Activated CD8-positive, alpha-beta memory T cell treated with anti-CD3 and anti-CD28 coated beads for 48 hours (primary cell): ENCODE measurements at places on chromosomes 1 and 21.

- no peak for DNase-seq
These were observed 8.8 kb downstream of the NOC2L start for GRCh38 chr1:950268-950667.

DNA sequence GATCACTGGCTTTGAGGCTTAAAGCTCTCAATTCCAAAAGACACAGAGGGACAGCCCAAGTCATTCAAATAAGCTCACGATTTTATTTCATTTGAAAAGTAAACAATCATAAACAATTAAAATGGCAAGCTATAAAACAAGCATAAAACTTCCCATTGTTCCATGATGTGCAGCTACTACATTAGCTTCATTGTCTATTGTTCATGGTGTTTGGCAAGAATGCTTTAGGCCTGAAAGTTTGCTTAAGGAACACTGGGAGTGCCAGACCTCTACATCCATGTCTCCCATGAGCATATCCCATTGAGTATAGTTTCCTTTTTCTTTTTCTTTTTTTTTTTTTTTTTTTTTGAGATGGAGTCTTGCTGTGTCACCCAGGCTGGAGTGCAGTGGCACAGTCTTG lies 286.1 kb upstream of the ESRRG start:
- DNase-seq: no peak

- no peak for DNase-seq
These were observed 237.3 kb downstream of the S1PR1 start for GRCh38 chr1:101474039-101474665.

DNA sequence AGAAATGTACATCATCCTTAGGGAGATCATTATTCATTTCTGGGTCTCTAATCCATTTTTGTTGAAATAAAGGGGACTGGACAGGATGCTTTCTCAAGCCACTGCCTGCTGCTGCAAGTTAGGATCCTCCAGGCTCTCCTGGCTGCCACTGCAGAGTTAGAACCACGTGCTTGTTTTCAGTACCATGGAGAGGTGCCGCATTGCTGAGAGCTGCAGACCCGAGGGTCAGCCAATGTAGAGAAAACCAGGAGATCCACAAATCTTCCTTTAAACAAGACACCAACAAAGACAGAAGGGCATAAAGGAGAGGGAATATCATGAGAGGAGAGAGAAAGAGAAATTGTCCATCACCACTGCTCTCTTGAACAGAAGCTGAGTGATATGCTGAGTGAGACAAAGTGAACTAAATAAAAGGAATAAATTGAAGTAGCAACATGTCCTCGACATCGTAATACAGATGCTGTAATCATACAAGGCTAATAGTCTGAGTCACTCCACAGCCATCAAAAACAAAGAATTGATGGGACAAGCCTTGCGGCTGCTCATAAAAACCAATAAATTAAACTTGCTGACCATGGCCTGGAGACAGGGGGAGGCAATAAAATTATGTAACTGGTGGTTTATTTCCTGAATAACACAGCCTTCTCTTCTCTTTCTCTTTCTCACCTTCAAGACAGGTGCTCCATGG lies 255.7 kb downstream of the OMA1 start:
- no peak for DNase-seq

DNA sequence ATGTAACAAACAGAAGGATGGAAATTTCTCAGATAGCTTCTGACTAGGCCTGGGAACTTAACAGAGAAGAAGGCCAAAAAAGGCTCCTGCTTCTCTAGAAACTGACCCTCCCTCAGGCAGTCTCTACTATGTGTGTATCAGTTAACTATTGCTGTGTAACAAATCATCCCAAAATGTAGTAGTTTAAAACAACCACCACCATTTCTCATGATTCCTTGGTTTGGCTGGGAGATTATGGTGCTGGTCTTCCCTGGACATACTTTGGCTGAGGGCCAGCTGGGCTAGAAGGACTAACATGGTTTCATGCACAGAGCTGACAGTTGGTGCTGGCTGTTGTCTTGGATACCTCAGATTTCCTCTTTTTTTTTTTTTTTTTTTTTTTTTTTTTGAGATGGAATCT lies 26.2 kb upstream of the CNN3 start:
- DNase-seq: no peak

- DNase-seq: no peak
These were observed 8.0 kb upstream of the EPHA8 start for GRCh38 chr1:22555371-22555656.

DNA sequence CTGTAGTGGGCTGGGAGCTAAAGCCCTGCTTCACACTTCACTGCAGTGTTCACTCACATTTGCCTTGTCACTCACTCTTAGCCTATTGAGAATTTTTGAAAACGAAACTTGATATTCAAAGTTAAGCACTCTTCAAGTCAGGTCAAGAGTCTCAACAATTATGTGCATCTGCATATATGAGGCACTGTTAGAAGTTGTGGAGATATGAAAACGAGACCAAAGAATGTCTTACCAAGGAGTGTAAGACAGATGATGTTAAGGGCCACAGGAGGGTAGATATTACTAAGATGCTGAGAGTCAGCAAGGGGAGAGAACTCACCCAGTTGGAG lies 64.7 kb upstream of the GJA8 start:
- DNase-seq: no peak

DNA sequence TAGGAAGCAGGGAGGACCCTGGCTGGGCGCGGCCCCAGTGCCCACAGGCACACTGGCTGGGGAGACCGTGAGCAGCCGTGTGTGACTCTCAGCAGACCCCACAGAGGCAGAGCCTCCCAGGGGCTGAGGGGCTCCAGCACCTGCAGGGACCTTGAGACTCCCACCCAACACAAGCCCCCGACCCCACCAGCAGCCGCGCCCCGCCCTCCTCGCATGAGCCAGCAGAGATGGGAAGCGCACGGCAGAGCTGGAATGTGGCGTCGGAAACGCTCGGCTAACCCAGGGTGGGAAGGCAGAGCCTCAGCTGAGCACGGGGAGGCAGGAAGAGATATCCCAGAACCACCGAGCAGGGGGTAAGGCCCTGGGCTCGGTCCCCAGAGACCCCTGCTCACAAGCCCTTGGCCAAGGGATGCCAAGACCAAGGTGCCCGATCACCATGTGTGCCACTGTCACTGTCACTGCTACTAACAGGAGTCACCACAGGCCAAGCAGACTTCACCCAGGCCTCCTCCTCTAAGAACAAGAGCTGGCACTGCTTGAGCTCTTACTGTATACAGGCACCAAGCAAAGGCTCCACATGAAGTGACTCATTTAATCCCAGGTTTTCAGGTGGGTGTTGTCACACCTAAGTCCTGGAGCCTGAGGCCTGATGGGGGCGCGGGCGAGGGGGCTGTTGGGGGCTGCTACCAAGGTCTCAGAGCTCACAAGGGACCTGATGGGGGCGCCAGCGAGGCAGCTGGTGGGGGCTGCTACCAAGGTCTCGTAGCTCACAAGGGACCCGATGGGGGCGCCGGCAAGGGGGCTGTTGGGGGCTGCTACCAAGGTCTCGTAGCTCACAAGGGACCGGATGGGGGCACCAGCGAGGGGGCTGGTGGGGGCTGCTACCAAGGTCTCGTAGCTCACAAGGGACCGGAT lies 20.1 kb downstream of the MEGF6 start:
- no peak for DNase-seq

- DNase-seq: no peak
These were observed 185.5 kb downstream of the ZNF281 start for GRCh38 chr1:200224315-200224714.

DNA sequence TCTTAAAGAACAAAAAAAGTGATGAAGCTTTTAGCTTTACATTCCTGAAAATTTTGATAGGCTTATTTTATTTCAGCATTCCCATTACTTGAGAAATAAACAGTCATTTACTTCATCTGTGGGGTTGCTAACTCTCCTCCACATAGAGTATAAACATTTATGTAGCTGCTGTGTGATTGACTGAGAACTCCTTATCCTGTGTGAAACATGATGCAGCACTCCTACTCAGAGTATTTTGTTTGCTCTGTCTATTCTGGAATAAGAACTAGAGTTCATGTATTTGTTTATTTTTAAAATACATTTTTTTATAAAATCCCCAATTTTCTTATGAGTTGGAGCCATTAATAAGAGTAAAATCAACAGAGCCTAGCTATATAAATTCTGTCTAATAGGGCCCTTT lies 318.7 kb upstream of the SPAG17 start:
- no peak for DNase-seq

GRCh38 chr1:48794816-48795215 lies 18.1 kb upstream of the BEND5 start:
- DNase-seq: no peak
